ENCODE measurements at places on chromosomes 13 and 19. TPM values are rescaled to one million over a fixed set of nuclear protein-coding genes. Genes with fewer than 3 reads are reported as not detected.

- DNase-seq = no peak
These were observed 32.6 kb upstream of the POP4 start for GRCh38 chr19:29573486-29573885.

GRCh38 chr13:114022309-114022669 is 48.4 kb upstream of the C13orf46 start:
- no peak for DNase-seq

DNA sequence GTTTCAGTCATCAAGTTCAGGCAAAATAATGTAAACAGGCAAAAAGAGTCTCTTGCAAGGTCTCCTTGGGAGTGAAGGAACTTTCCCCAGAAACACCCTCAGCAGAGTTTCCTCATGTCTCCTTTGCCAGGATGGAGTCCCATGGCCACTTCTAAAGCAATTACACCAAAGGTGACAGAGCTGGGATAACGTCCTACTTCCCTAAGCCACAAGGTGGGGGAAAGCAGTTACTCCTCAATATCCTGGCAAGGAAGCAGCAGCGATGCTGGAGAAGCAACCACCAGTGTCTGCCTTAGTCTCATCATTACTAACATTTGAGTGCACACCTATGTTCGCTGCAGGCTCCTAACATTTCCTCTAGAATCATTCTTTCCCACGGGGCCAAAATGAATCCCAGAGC is 88.6 kb downstream of the UBL3 start:
- no peak for DNase-seq

- peak; percentile 55 for DNase-seq
These were observed 227.1 kb downstream of the GGACT start for GRCh38 chr13:100361504-100361903.

DNA sequence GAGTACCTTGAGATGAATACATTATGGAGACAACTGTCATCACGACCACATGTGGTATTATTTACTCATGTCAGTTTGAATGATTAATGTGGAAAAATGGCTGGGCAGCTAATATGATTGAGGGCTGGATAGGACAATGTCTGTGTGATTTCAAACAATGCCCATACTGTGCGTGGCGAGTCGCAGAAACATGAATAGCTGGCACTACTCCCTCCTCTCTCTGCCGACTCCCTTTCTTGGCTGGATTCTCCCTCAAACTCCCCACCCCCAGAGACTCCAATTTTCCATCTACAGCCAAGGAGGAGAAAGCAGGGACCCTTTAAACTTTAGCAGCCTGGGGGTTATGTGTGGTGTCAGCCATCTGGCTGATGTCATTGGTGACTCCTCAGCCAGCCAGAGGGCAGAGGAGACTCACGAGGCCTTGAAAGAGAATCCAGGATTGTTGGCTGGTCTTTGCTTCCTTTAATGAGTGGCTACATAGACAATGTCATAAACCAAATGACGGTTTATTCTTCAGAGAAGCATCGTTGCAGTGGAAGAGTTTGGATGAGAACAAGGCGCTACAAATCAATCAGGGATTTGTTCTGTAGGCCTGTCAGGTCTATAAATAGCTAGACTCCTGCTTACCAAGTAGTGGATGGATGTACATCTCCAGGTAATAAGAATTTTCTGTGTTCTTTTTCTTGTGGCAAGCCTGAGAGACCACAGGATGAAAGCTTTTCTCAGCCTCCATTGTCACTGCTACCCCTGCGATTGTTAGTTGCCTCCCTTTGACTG is 165.6 kb downstream of the DLEU7 start:
- no peak for DNase-seq

- DNase-seq = no peak
These were observed 3.4 kb downstream of the NUDT15 start for GRCh38 chr13:48040896-48041295.

DNA sequence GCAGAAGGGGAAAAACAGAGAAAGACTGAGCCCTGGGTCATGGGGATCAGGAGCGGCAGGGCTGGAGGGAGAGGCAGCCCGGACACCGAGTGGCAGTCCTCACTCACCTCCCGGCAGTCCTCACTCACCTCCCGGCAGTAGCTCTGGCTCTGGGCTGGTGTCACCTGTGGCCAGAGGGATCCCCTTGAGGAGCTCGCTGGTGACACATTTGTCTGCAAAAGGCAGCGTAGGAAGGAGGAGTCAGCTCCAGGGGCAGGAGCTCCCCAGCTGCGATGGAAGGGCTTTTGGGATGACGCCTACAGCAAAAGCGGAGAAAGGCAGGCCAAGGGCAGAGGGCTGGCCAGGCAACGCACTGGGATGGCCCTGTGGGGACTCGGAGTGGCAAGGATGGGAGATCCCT is 739 bp downstream of the EIF3G start:
- no peak for DNase-seq

- no peak for DNase-seq
These were observed 98.2 kb upstream of the SERP2 start for GRCh38 chr13:44275381-44275780.

- no peak for DNase-seq
These were observed 779.5 kb downstream of the GPC5 start for GRCh38 chr13:92177966-92178365.

DNA sequence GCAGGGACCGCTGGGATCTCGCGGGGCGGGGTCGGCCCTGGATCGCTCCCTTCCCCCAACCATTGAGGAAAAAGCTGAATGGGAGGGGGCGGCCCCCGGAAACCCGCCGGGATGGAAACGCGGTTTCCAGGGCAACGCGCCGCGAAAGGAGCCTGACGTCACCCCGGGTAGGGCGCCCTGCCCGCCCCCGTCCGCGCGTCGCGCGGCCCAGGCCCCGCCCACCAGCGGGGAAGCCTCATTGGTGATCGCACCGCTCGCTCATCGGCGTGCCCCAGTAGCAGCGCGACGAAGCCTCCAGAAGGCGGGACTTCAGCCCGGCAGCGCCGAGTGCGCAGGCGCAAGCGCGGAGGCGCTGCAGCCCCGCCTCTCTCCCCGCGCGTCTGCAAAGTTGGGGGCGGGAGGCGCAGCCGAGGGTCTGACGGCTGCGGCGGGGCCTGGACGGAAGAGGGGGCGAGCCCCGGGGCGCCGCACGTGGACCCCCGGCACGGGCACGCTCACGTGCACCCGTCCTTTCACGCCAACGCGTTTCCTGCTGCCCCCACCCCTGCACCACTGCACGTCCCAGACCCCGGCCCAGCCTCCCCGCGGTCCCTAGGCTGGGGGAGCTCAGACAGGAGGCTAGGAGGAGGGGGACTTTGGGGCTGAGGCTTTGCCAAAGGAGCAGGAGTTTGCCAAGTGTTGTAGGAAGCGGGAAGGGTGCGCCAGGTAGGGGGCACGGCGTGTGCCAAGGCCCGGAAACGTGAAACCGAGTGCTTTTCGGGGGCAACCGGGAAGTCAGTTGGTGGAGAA is 8.2 kb upstream of the CIRBP start:
- peak; percentile 96 for DNase-seq

GRCh38 chr19:32573492-32573794 is 7.5 kb upstream of the PDCD5 start:
- no peak for DNase-seq

- DNase-seq = peak; percentile 37
These were observed 50.8 kb downstream of the ZAR1L start for GRCh38 chr13:32264407-32264806.

DNA sequence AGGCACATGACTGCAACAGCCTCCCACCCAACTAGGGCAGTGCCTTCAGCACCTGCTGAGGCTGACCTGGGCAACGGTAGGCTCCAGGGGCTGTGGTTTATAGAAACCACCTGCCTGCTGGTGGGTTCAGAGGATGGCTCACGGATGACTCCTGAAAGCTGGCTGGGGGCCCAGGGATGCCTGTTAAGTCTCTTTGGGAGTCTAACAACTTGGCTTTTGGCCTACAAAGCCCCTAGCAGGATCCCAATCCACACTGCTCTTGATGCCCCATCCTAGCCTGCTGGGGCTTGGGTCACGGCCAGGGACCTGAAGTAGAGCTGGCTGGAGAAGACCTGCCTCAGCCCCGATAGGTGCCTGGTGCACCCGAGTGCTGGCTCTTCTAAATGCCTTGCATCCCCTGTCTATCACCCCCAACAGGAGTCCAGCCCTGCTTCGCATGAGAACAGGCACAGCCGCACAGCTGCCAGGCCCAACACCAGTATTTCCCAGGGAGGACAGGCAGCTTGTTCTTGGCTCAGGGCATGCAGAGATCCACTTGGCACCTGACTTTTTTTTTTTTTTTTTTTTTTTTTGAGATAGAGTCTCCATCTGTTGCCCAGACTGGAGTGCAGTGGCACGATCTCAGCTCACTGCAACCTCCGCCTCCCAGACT is 9.1 kb upstream of the EPHX3 start:
- DNase-seq = no peak

The ANGPTL8 gene
- not detected for total RNA-seq

The TNPO2 gene
- 53.1 TPM for total RNA-seq

The LRRC25 gene
- total RNA-seq = not detected

The RXFP2 gene
- not detected for total RNA-seq

The POLR1G gene
- total RNA-seq = 13.4 TPM

The SIPA1L3 gene
- total RNA-seq = 19.0 TPM

The CACNA1A gene
- total RNA-seq = 0.32 TPM

The PRSS57 gene
- total RNA-seq = not detected

The ZNF844 gene
- total RNA-seq = 1.7 TPM

The GSK3A gene
- total RNA-seq = 21.2 TPM
